ENCODE measurements at places on chromosomes 1 and 21. TPM values are rescaled to one million over a fixed set of nuclear protein-coding genes. Genes with fewer than 3 reads are reported as not detected.

DNA sequence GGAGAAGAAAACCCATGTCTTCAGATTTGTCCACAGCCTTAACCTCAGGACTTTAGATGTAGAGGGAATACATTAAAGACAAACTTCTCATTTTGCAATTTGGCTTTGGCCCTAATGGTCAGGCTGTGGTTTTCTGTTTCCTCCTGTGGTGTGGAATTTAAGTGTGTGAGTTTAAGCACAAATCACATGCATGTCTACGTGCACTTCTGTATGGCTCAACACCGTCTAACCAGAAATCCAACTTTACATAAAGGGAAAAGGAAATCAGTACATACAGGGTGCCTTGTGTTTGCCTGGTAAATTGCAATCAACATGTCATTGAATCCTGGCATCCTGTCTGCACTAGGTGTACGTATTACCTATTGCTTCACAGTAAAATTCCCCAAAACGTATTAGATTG is 1.2 kb upstream of the ZNF124 start:
- DNase-seq = no peak

- DNase-seq = no peak
These were observed 83.8 kb upstream of the HOOK1 start for GRCh38 chr1:59730759-59731478.

CD1C gene
- total RNA-seq = 6.7 TPM

DNA sequence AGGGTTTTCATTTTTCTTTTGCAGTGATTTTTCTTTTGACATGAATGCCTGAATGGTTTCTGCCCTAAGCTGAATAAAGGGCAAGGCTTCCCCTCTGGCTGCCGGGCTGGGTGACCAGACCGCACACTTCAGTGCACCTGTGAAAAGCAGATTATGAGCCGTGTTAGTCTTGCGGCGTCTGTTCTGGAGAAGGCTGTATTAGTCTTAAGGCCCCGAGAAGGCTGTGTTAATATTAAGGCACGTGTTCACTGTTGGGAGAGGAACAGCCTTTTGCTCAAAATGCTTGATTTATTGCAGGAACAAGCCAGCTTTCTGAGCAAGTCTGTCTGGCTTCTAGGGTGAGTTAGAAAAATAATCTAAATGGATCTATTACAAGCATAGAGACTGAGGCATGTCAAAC is 54.7 kb upstream of the DNAH14 start:
- no peak for DNase-seq

DNA sequence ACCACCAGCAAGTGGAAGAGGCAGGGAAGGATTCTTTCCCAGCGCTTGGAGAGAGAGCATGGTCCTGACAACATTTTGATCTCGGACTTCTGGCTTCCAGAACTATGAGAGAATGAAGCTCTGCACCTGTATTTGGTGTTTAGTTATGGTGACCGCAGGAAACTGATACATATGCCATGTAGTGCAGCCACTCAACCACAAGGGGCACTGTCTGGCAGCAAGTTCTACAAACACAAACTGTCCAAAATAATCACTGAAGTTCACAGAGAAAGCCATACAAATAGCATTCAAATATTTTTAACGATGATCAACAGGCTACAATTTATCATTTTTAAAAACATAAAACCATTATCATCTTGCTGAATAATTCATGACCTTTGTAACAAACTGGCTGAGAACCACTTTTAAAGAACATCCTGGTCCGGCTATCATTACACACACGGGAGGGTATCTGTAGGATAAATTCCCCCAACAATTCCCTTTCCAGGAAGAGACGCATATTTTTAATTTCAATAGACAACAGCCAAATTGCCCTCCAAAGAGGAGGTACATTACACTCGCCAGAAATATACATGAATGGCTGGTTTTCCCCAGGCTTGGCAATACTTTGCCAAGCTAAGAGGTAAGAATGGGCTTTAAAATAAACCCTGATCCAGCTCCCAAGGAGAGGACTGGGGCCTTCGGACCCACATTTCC is 9.2 kb upstream of the CBR3 start:
- peak; percentile 70 for DNase-seq

CAMK1G gene
- 1.4 TPM for total RNA-seq

DNA sequence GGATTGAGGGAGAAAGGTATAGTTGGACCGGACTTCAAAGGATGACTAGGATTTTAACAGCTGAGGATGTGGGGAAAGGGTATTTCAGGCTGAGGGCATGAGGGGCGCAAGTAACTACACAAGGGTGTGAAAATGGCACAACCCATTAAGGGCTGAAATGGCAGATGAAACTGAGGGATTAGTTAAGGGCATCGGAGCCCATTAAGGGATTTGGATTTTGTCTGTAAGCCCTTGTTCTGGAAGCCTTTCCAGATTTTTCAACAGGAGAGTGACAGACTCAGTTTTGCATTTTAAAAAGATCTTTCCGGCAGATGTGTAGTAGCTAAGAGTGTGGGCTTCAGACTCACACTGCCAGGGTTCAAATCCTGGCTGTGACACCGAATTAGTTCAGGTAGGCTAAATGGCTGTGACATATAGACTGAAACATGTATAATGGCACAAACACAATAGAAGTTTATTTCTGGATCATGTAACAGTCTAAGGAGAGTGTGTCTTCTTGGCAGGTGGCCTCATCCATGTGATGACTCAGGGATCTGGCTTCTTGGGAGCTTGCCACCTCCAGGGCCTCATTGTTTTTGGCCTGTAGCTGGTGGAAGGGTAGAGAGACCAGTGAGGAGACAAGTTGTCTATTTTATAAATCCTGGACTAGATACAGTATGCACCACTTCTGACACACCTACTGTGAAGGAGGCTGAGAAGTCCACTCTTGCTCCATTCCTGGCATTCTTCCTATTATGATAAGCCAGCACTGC is 49.6 kb downstream of the UBE2T start:
- no peak for DNase-seq

DNA sequence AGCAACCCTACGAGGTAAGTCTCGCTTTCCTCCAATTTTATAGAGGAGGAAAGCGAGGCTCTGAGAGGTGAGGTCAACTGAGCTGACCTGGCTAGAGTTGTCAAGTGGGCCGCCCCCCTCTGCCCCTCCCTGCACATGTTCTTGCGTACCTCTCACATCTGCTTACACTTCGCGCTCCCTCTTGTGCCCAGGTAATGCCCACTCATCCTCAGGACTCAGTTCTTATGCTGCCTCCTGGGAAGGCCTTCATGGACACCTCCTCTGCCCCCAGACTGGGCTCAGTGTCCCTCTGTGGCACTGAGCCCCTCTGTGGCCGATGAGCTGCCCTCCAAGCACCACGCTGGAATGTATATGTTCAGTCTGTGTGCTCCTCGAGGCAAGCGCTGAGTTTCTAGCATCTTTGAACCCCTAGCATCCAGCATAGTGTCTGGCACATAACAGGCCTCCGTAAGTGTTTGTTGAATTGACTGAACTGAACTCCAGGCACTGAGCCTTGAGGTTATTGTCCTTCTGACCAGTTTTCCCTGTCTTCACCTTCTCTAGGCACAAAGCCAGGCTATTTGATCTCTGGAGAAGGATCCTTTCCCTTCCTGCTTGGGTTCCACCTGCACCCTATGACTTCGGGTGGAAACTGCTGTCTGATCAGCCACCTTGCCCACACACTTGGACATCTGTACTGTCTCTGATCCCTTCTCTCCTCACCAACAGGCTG is 13.5 kb downstream of the MOV10 start:
- DNase-seq = no peak

DNA sequence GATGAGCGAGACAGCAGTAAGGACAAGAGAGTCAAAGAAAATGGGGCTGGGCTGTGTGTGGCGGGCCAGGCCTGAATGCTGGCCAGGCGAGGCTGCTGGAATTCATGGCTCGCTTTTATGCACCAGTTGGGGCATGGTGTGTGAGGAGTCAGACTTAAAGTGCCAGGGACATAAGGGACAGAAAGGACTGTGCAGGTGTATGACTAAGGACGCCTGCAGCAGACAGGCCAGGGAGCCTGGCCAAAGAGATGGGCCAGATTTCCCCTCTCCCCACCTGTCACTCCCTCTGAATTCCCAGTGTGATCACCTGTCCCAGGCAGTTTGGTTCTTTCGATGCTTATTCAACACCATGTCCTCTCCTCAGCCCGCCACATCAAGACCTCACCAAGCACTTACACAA is 16.9 kb upstream of the SMIM12 start:
- no peak for DNase-seq

GRCh38 chr1:13674377-13674776 is 25.6 kb upstream of the PRDM2 start:
- DNase-seq = no peak

WDTC1 gene
- 44.1 TPM for total RNA-seq

TSPAN2 gene
- 6.1 TPM for total RNA-seq

GRCh38 chr1:172394141-172394751 is 26.2 kb upstream of the C1orf105 start:
- DNase-seq = no peak

GRCh38 chr1:90510143-90510542 is 207.0 kb downstream of the BARHL2 start:
- DNase-seq = no peak

CFAP410 gene
- 25.4 TPM for total RNA-seq

DNA sequence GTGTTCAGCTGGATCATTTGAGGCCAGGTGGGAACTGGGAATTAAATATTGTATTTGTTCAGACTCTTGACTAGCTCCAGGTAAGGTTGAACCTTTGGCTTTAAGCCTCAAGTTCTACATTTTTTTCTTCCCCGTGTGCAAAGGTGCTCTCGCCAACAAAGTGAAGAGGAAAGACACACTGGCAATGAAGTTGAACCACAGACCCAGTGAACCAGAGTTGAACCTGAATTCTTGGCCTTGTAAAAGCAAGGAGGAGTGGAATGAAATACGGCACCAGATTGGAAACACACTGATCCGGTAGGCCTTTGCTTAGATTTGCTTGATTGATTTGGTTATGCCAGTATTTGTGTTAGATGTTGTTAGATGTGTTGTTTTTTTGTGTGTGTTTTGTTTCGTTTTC is 25.5 kb upstream of the RCC1 start:
- DNase-seq = no peak

DNA sequence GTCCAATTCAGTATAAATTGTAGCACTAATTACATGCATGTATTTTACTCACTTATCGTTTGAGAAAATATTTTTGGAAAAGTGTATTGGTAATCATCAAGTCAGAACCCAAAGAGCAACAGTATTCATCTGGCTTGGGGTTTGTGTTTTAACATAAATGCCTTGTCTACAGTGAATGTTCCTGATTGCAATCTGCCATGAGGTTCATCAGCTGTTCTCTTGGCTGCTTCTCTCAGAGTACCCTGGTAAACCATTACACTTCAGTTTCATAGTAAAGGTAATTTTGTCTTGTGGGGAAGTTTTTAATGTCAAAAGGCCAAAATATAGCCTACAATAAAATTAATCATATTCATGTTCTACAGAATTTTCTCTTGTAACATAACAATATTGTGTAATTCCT is 150.3 kb downstream of the IFI44 start:
- DNase-seq = no peak

DNA sequence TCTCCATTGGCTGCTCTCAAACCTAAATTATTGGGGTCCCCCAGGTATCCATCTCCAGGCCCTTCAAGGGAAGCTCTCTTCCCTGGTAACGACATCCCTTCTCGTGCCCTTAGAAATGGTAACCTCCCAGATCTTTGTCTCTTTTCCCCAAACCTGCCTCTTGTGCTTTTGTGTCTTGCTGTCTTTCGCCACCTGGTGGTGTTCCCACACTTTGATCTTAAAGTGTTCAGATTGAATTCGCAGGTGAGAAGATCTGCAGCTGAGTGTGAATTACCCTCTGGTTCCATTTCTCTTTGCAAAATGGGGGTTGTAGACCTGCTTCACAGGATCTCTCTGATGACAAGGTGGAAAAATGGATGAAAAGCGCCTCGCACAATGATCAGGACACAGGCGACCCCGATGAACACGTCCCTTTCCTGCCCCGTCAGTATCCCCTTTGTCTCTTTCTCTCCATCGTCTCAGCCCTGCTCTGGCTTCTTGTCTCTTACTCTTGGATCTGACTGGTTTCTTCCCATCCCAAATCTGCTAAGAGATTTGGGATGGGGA is 53.1 kb downstream of the DOP1B start:
- no peak for DNase-seq

PPIAL4G gene
- total RNA-seq = 0.20 TPM

DNA sequence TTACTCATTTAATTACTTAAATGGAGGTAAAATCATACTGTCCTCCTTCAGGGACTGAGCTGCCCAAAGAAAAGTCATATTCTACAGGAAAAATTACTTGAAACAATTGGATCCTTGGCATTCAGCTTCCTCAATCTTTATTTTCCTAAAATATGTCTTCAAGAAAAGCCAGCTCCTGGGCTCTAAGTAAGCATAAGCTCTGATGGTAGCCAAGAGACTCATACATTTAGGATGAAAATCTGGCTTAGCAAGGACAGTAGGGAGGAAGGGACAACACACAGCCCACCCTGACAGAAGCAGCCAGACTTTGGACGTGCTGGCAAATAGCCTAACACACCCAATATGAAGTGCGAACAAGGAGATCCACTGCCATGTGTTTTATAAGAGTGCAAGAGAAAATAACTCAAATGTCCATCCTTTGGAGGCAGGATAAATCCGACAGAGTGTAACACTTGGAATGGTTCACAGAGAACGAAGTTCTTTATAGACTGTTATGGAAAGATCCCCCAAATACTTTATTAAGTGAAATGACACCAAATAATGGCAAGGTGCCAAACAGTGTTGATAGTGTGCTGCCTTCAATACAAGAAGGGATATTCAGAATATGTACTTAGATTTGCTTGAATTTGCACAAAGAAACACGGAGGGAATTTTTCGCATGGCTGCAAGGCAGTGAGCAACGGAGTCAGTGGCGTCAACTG is 14.1 kb downstream of the CAPN8 start:
- no peak for DNase-seq

ARID4B gene
- 38.7 TPM for total RNA-seq

ALDH9A1 gene
- total RNA-seq = 68.5 TPM

HNRNPR gene
- 85.2 TPM for total RNA-seq

MAP10 gene
- 2.1 TPM for total RNA-seq

DNA sequence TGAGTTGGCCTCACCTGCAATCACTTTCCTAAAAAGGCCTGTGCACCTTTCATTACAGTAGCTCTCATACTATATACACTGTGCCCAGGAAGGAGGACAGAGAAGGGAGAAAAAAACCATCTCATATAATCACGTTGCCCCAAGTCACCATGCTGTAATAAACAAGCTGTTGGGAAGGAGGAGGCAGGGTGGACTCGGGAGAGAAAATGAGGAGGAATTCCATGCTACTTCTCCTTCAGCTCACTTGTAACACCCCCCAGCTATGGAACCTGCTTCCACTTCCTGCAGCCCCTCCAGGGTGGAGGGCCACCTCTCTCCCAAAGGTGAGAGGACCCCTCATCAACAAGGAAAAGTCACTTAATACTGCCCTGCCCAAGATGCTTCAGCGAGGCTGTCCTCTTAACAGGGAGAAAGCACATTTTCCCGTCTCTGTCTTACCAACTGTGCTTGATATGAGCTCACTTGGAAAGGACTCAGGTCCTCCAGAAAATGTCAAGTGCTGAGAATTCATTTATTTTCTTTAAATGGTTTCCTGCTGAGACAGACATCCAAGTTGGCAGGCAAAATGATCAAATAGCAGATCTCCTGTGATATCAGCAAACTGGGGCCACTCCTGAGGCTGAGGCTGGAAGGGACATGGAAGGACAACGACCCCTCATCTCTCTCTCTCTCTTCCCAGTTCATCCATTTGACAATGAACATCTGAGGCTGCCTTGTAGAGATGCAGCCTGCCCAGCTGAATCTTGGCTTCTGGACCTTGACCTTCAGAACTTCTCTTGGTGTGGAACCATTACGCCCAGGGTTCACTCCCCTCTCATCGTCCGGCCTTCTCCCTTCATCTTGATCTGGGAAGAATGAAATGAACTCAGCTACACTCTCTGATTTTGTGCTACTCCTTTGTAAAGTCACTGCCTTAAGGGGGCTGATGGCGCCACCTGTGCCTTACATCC is 54.0 kb downstream of the CAPN9 start:
- DNase-seq = no peak
